ENCODE measurements at places on chromosomes 3 and 15.

DNA sequence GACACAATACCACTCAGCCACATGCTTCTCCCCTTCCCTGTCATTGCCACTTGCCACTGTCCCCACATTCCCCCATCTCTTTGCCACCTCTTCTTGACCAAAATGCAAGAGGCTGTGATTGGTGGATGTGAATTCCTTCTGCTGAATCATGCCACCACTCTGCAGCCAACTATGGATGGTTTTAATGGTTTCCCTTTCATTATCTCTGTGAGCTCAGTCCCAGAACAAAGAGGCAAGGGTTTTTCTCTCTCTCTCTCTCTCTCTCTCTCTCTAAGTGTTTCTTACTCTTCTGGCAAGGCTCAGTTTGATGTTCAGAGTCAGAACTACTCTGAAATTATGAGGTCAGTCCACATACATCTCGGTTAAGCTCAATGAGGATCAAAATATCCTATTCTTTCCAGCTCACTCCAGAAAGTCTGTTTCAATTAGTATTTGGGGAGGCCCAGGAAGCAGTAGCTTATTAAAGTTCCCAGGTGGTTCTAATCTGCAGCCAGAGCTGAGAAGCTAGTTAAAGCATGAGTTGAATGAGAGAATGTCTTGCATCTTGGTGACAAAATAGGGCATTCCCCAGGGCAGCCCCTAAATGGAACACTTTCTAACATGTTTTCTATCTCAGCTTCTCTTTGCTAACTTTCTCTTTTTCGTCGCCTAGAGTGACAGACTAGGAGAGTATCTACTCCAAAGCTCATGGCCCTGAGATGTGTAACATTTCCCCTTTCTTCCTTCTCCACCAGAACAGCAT is 8.5 kb upstream of the ILDR1 start:
- no peak for DNase-seq

DNA sequence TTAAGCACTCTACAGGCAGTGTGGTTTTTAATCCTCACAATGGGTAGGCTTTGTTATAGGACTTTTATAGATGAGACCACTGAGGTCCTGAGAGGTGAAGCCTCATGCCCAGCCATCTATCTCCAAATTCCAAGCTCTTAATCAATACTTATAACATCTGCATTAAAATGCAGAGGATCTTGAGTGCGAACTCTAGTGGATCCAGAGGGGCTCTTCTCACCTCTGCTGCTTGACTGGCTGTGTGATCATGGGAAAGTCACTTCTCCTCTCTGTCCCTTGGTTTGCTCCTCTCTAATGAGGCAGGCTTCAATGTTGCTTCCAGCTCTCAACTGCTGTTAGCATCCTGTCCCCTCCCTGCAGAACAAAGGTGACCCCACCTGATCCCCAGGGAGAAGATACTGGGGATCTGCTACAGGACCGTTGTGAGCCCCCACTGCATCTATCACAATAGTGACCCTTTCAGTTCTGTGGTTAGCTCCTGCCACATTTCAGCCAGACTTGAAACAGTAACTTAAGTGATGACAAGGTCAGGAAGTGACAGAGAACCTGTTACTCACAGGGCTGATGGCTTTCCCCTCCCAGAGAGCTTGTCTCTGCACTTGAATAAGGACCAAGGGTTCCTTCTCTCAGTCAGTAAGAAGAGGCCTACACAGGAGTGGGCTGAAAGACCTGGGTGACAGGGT is 1.3 kb downstream of the SLC27A2 start:
- no peak for DNase-seq

DNA sequence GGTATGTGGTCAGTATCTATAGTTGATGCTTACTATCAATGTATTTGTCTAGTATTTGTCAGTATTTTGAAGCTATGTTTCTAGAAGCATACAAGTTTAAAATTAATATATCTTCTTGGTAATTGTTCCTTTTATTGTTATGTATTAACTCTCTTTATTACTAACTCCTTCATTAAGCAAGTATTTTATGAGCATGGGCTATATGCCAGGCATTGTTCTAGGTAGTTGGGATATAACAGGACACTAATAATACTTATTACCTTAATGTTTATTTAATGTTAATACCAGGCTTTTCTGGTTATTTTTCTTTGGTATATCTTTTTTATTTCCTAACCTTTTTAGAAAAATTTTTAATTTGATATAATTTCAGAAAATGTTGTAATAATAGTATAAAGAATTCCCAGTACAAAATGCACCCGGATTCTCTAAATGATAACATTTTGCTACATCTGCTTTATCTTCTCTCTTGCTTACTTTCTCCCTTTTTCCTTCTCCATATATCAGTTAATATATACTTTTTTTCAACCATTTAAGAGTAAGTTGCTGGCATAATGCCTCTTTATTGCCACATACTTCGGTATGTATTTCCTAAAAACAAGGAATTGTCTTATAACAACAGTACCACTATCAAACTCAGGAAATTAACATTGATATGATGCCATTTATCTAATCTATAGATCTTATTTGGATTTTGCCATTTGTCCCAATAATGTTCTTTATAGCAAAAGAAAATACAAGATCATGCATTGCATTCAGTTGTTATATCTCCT is 30.9 kb downstream of the LRRC49 start:
- DNase-seq, result no peak

- no peak for DNase-seq
These were observed 460 bp upstream of the ZMAT3 start for GRCh38 chr3:179072100-179072438.

GRCh38 chr15:33834892-33835743 is 133.2 kb upstream of the CHRM5 start:
- no peak for DNase-seq

- DNase-seq, result no peak
These were observed 13.0 kb downstream of the SCN5A start for GRCh38 chr3:38636464-38636863.

GRCh38 chr3:131847966-131848510 is 186.8 kb downstream of the CPNE4 start:
- no peak for DNase-seq

DNA sequence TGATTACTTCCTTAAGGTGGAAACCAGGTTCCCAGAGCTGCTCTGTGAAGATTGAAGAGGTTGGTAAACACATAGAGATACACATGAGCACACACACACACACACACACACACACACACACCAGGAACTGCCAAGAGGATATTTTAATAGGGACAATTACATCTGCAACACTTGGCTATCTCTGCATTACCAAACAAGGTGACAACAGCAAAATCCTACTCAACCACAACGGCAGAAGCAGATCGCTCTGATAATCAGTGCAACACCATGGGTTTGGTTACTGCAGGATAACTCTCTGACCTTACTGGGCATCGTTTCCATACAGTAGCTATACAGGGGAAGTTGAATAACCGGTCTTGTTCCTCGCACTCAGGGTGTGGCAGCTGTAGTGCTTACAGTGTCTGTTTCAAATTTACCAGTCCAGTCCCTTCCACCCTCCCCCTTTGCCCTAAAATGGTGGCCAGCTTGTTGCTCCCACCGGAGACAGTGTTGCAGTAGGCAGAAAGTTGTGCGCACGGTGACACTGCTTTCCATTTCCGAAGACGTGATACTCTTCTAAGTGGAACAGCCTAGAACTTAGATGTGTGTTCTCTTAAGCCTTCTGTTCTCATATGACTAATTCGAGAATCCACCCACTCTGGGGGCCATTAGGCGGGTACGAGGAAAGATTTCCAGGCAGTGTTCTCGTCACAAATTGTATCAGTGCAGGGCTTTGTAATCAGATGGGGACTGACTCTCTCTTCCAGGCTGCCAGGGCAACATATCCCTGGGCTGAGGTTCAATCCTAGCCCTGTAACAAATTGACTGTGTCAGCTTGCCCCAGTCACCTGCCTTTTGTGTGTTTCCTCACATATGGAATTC is 176.2 kb downstream of the P3H2 start:
- no peak for DNase-seq

DNA sequence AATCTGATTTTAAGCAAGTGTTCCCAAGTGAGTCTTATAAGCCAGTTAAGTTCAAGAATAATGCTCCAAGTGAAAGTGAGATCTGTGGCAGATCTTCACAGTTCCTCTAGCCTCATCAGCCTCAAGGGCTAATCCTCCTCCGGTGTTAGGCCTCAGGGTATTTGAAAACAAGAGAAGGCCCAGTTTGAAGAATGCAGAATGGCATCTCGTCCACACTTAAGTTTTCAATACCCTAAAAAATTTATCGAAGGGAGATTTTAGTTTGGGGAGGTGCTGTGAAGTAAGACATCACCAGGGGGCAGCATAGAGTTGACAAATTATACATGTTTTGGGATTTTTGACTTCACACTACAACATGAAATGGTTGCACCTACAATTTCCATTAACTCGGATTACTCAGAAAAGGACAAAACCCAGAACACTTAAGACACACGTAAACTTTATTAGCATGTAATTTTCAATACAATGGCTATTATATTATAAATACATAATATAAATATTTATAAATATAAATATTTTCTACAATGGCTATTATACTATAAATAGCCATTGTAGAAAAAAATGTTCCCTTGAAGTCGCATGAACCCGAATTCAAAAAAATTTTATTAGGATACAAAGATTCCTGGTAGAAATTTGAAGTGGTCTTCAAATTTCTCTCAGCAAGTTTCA is 2.3 kb upstream of the TMEM266 start:
- DNase-seq, result no peak
